ENCODE measurements at places on chromosomes 6 and 20.

GRCh38 chr6:81148751-81149150 lies 603.7 kb downstream of the TENT5A start:
- no peak for DNase-seq

DNA sequence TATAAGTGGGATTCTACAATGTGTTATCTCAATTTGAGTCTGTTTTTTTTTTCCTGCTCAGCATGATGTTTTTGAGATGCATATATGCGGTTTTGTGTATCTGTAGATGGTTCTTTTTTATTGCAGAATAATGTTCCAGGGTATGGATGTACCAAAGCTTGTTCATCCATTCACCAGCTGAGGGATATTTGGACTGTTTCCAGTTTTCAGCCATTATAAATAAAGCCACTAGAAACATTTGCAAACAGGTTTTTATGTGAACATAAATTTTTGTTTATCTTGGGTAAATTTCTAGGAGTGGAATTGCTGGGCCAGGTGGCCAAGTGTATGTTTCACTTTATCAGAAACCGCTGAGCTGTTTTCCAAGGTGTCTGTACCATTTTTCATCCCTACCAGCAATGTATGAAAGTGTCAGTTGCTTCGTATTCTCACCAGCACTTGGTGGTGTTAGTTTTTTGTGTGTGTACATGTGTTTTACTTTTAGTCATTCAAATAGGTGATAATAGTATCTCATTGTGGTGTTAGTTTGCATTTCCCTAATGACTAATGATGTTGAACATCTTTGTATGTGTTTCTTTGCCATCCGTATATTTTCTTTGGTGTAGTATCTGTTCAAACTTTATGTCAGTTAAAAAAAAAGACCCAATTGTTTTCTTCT lies 124.2 kb downstream of the CEBPB start:
- DNase-seq: no peak

DNA sequence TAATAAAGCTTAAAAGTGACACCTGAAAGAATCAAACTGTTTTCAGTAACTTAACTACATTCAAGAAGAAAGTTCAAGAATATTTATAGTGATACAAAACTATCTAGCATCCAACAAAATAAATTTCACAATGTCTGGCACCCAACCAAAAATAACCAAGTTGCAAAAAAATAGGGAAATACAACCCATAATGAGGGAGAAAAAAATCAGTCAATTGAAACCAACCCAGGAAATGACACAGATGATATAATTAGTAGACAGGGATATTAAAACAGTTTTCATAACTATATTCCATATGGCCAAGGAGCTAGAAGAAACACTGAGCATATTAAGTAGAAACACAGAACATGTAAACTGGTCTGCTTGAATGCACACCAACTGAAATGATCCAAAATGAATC lies 120.2 kb upstream of the BEND3 start:
- DNase-seq: no peak

GRCh38 chr6:100493206-100493888 lies 28.6 kb upstream of the SIM1 start:
- DNase-seq: no peak

- no peak for DNase-seq
These were observed 1.1 kb downstream of the TCP1 start for GRCh38 chr6:159788276-159788675.

GRCh38 chr6:138428944-138429598 lies 25.0 kb downstream of the HEBP2 start:
- no peak for DNase-seq

GRCh38 chr6:64145658-64146057 lies 510.1 kb downstream of the PHF3 start:
- DNase-seq: no peak

DNA sequence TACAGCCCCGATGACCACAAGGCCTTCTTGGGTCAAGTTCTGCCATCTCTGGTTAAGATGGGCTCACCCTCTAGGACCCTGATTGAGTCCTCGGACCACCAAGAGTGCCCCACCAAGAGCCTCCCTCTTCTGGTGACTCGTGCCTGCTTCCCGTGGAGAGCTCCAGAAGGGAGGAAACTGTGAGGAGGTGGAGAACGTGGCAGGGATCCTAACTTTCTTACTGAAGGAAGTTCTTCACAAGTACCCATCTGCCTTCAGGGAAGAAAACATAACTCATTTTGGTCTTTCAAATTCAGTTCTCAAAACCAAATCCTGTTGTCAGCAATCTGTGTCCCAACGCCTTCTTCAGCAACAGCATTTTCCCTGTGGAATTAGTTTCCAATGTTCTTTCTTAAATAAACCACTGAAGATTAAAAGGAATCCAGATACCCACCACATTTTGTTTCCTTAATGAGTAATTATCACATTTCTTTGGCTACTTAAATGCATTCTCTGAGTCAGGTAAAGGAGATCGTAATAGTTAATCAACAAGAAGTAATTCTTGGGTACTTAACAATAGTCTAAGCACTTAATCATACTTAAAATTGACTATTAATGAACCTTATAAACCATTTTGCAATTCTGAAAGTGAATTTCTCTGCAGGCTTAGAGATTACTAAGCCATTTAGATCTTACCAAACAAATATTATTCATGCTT lies 185.8 kb upstream of the SGK1 start:
- no peak for DNase-seq

DNA sequence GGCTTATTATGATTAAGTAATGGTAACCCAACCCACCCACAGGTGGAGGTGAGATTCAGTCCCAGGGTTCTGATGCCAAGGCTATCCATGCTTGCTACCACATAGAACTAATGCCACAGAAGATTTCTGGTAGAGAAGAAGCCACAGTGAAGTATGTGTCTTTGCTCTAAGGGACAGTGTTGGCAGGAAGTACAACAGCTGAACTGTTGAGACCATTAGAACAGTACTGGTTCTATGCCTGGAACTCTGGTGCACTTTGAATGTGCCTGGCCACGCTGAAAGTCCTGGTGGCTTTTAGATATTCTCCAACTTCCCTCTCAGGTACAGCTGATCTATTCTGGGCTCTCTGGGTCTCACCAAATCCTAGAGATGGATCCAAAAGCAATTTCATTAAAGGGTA lies 7.8 kb downstream of the STX7 start:
- DNase-seq: no peak

GRCh38 chr6:35209081-35209480 lies 4.7 kb upstream of the SCUBE3 start:
- DNase-seq: no peak

GRCh38 chr20:48722002-48722731 lies 105.6 kb downstream of the PREX1 start:
- no peak for DNase-seq

- no peak for DNase-seq
These were observed 59.3 kb upstream of the SCAF8 start for GRCh38 chr6:154673919-154674318.

GRCh38 chr6:158157064-158157764 lies 10.8 kb downstream of the SERAC1 start:
- DNase-seq: no peak

GRCh38 chr20:23099791-23100719 lies 13.9 kb upstream of the CD93 start:
- no peak for DNase-seq

DNA sequence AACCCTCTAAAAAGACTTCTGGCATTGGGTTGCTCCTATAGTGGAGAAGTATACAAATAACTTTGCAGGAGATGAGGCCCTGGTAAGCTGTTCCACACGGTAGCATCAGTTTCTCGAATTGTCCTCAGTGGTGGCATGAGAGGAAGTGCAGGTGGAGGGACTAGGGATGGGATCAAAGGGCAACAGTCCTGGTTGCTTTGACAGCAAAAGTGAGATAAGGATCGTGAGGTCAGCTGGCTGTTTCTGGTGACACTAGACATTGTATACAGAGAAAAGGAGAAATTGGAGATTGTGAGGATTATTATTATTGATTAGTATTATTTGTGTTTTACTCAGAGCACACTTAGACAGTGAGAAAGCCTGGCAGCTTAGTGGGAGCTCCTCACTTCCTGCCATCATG lies 61.3 kb upstream of the EXOC2 start:
- DNase-seq: no peak

GRCh38 chr20:35560105-35560511 lies 18.2 kb downstream of the ERGIC3 start:
- no peak for DNase-seq

DNA sequence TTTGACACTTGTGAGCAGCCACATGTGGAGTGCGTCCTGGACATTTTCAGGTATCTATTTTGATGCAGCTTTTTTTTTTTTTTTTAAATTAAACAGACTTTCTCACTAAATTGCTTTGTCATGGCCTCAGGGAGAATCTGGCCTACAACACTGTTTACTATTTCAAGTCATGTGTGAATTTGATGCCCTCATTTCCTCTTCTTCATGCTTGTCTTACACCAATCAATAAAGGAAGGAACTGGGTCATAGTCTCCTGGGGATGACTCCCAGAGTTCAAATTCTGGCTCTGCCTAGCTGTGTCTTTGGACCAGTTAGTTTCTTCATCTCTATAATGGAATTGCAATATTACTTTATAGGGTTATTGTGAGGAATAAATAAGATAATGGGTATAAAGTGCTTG lies 554.1 kb downstream of the PRKN start:
- no peak for DNase-seq

- no peak for DNase-seq
These were observed 90.9 kb downstream of the DTD1 start for GRCh38 chr20:18678549-18679419.

- DNase-seq: no peak
These were observed 26.4 kb downstream of the HLA-F start for GRCh38 chr6:29749668-29750067.

GRCh38 chr6:36594816-36595643 lies 868 bp downstream of the SRSF3 start:
- DNase-seq: no peak

- no peak for DNase-seq
These were observed 12.4 kb downstream of the HTR1B start for GRCh38 chr6:77450924-77451323.

DNA sequence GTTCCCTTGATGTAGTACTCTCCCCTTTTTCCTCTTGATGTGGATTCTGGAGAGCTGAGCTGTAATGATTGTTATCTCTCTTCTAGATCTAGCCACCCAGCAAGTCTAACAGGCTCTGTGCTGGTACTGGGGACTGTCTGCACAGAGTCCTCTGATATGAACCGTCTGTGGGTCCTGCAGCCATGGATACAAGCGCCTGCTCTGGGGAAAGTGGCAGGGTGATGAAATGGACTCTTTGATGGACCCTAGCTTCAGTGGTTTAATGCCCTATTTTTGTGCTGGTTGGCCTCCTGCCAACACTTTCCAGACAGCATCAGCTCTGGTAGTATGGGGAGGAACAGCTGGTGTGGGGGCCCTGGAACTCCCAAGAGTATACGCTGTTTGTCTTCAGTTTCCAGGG lies 216.3 kb downstream of the ADGRG6 start:
- DNase-seq: no peak

DNA sequence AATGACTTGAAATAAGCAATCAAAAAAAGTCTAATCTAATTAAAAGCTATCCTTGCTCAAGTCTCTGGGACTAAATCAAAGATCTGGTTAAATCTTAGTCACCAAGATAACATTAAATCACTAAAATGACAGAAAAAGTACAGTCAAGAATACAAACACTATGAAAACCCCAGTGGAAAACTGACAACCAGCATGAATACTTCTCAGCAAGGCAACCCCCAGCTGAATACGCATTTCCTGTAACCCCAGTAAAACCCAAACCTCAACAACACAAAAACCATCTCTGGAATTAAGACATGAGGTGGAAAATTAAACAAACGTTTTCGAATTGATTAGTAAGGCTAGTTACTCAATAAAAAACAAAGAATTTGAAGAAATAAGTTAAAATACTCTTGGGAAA lies 23.7 kb upstream of the ZC3H12D start:
- DNase-seq: no peak

DNA sequence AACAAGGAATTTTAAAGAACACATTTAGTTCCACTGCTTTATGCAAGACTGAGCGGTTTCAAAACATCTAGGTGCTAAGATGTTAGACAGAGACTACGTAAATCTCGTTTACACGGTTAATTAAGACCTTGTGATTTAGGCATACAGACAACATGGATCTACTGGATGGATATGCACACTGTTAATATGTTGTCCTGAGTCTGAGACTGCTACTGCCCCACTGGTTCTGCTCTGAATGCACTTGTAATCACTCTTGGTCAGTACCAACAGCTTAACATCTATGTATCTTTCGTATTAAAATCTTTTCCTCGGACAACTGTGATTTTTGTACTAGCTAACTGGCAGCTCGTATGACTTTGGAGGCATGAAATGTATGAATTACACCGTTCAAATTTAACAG lies 3.1 kb downstream of the MAN1A1 start:
- no peak for DNase-seq

DNA sequence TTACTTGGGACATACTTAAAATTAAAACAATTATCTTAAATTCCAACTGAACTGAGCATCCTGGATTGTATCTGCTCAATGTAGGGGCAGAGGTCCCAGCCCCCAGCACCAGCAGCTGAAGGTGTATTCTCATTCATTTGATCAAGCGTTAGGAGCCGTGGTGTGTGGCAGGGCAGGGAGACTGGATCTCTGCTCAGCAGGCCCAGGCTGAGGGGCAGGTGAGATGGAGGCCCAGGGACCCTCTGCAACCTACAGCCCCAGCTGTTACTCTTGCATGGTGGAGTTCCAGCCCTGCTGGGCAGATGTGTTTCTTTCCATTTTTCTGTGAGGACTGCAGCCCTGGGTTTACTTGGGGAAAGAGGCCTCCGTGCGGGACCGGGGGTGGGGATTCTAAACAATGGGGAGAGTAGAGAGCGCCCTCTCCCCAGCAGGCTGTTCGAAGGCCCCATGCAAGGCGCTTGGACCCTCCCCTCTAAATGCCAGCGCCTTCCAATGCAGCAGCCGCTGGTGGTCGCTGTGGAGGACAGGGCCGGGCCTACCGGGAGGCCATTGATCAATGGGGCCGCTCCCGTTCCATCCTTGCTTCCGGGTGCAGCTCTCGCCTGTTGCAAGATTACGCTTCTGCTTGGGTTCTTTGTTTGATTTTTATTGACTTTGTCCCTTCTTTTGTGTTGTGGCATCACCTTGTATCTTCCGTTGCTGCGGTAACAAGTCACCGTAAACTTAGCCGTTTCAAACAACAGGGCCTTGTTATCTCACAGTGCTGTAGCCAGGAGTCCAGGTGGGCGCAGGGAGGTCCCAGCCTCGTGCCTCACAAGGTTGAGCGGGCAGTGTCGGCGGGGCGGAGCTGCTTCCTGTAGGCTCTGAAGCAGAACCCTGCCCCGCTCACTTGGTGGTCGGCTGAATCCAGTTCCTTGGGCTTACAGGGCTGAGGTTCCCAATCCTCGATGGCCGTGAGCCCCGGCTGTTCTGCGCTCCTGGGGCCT lies 134.8 kb upstream of the PHACTR3 start:
- no peak for DNase-seq

GRCh38 chr6:108760126-108761050 lies 87.8 kb upstream of the ARMC2 start:
- no peak for DNase-seq

DNA sequence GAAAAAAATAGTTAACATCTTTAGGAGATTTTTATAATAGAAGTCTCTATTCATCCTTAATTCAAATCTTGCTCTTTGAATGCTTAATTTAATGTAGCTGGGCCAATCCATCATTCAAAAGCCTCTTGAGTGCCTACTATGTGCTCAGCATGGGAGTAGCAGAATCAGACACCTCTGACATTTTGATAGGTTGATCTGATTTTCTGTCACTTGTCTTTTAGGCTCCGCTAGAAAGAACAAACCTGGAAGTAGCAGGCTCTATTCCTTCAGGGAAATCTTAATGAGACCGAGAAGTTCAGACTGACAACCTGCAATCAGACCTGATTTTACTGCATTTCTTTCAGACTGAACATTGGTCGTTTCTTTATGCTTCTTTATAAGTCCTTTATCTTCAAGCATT lies 588.6 kb upstream of the MANEA start:
- DNase-seq: no peak

GRCh38 chr20:41482647-41483552 lies 116.3 kb upstream of the EMILIN3 start:
- no peak for DNase-seq
